ENCODE measurements at places on chromosomes 11 and 22. TPM values are rescaled to one million over a fixed set of nuclear protein-coding genes. Genes with fewer than 3 reads are reported as not detected.

Gene OR6T1
- total RNA-seq: not detected

Gene CYB5R2
- 44.5 TPM for total RNA-seq

Gene PGA5
- total RNA-seq: 0.33 TPM

Gene HSPB2
- not detected for total RNA-seq

Gene PLEKHB1
- total RNA-seq: 34.0 TPM

Gene CDCA5
- 94.8 TPM for total RNA-seq

Gene EWSR1
- 462 TPM for total RNA-seq

Gene P2RY6
- not detected for total RNA-seq

GRCh38 chr11:43933608-43934551 lies 8.6 kb upstream of the C11orf96 start:
- no peaks in the 10 kb centered on the region for H3K36me3 ChIP-seq
- no peak overlapping the region for H3K4me3 ChIP-seq
- DNase-seq: no peak
- H3K27ac ChIP-seq: no peak overlapping the region
- no peaks in the 10 kb centered on the region for H3K4me1 ChIP-seq

DNA sequence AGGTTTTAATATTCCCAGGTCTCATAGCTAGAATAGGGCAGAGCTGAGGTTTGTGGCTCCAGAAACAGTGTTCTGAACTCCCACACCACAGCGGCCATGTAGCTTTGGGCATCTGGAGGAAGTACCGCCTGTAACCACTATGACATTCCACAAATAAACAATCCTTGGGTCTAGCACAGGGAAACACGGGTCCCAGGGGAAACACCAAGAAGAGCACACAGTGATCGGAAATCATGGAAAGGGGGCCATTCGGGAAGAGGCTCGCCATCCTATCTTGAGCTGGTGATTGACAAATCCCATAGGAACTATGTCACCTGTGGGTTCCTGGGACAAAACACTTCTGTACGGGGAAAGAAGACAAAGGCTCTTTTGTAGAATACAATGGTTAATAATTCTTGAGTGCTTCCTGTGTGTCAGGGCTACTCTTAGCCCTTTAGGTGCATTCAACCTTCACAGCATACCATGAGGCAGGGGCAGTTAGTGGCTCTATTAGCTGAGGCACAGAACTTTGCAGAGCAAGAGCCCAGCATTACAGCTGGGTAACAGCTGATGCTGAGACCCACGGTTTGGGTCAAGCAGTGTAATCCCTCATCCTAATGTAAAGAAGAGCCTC lies 514.2 kb downstream of the NTM start:
- H3K36me3 ChIP-seq: no peaks in the 10 kb centered on the region
- DNase-seq: no peak
- H3K27me3 ChIP-seq: no peaks in the 10 kb centered on the region

DNA sequence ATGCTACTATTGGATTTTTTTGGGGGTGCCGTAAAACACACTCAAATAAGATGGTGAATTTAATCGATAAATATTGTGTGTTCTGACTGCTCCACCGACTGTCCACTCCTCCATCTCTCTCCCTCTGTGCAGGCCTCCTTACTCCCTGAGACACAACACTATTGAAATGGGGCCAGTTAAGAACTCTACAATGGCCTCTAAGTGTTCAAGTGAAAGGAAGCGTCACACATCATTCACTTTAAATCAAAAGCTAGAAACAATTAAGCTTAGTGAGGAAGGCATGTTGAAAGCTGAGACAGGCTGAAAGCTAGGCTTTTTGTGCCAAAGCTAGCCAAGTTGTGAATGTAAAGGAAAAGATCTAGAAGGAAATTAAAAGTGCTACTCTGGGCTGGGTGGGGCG lies 156.7 kb downstream of the CTTN start:
- no peak overlapping the region for H3K27ac ChIP-seq
- no peak overlapping the region for H3K4me3 ChIP-seq
- DNase-seq: no peak
- peaks cover 2% of the 10 kb centered on the region for H3K4me1 ChIP-seq

DNA sequence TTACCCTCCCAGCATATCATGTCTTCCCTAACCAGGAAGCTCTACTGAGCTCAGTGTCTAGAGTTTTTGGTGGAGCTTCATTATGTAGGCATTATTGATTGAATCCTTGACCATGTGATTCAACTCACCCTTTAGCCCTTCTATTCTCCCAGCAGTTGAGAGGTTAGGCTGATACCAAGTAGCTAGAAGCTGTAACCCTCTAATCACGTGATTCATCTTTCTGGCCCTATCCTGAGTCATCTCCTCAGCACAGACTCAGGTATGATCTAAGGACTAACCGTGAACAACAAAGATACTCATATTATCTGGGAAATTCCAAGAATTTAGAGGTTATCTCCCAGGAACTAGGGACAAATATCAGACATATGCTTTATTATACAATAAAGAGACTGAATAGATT lies 625.5 kb downstream of the JRKL start:
- no peak overlapping the region for H3K27ac ChIP-seq
- no peaks in the 10 kb centered on the region for H3K4me1 ChIP-seq
- no peak for DNase-seq
- H3K4me3 ChIP-seq: no peak overlapping the region

- no peak overlapping the region for H3K27ac ChIP-seq
- H3K36me3 ChIP-seq: no peaks in the 10 kb centered on the region
- H3K27me3 ChIP-seq: no peaks in the 10 kb centered on the region
- no peak for DNase-seq
- no peaks in the 10 kb centered on the region for H3K4me1 ChIP-seq
These were observed 613.5 kb downstream of the INSC start for GRCh38 chr11:15728207-15728606.

- no peaks in the 10 kb centered on the region for H3K36me3 ChIP-seq
- no peaks in the 10 kb centered on the region for H3K4me1 ChIP-seq
- H3K27me3 ChIP-seq: no peaks in the 10 kb centered on the region
- no peak for DNase-seq
These were observed 93.6 kb downstream of the DDX10 start for GRCh38 chr11:108758458-108758857.

GRCh38 chr11:74147199-74147929 lies 23.4 kb downstream of the C2CD3 start:
- no peak overlapping the region for H3K27ac ChIP-seq
- H3K27me3 ChIP-seq: no peaks in the 10 kb centered on the region
- H3K4me3 ChIP-seq: no peak overlapping the region

- H3K27ac ChIP-seq: no peak overlapping the region
- no peak for DNase-seq
- H3K27me3 ChIP-seq: no peaks in the 10 kb centered on the region
- no peaks in the 10 kb centered on the region for H3K4me1 ChIP-seq
These were observed 288.1 kb downstream of the TBC1D22A start for GRCh38 chr22:47050401-47051051.

DNA sequence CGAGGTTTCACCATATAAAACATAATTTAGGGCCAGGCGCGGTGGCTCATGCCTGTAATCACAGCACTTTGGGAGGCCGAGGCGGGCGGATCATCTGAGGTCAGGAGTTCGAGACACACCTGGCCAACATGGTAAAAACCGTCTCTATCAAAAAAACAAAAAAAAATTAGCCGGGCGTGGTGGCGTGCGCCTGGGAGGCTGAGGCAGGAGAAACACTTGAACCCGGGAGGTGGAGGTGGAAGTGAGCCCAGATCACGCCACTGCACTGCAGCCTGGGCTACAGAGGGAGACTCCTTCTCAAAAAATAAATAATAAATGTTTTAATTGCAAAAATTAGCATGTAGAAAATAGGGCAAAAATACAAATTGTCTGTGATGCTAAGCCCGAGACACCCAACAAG lies 993 bp upstream of the SFI1 start:
- H3K4me3 ChIP-seq: peak overlapping the region; percentile 89
- H3K27me3 ChIP-seq: no peaks in the 10 kb centered on the region
- no peak overlapping the region for H3K27ac ChIP-seq
- H3K4me1 ChIP-seq: no peaks in the 10 kb centered on the region
- no peak for DNase-seq
- peaks cover 6% of the 10 kb centered on the region for H3K36me3 ChIP-seq

GRCh38 chr11:36300650-36301049 lies 4.6 kb downstream of the PRR5L start:
- H3K36me3 ChIP-seq: 0 out of 2 replicates have a peak, but pooled peaks cover 6% of the 10 kb centered on the region
- no peaks in the 10 kb centered on the region for H3K4me1 ChIP-seq
- no peak overlapping the region for H3K27ac ChIP-seq
- no peaks in the 10 kb centered on the region for H3K27me3 ChIP-seq
- DNase-seq: no peak
- H3K4me3 ChIP-seq: no peak overlapping the region

- H3K27ac ChIP-seq: no peak overlapping the region
- peaks cover 4% of the 10 kb centered on the region for H3K4me1 ChIP-seq
- H3K27me3 ChIP-seq: no peaks in the 10 kb centered on the region
- H3K4me3 ChIP-seq: no peak overlapping the region
- H3K36me3 ChIP-seq: no peaks in the 10 kb centered on the region
- DNase-seq: no peak
These were observed 119.4 kb upstream of the MTMR2 start for GRCh38 chr11:96043291-96043690.

GRCh38 chr22:35530700-35531099 lies 9.9 kb upstream of the RASD2 start:
- no peak overlapping the region for H3K27ac ChIP-seq
- H3K4me3 ChIP-seq: no peak overlapping the region
- H3K4me1 ChIP-seq: peaks cover 3% of the 10 kb centered on the region
- H3K27me3 ChIP-seq: no peaks in the 10 kb centered on the region

DNA sequence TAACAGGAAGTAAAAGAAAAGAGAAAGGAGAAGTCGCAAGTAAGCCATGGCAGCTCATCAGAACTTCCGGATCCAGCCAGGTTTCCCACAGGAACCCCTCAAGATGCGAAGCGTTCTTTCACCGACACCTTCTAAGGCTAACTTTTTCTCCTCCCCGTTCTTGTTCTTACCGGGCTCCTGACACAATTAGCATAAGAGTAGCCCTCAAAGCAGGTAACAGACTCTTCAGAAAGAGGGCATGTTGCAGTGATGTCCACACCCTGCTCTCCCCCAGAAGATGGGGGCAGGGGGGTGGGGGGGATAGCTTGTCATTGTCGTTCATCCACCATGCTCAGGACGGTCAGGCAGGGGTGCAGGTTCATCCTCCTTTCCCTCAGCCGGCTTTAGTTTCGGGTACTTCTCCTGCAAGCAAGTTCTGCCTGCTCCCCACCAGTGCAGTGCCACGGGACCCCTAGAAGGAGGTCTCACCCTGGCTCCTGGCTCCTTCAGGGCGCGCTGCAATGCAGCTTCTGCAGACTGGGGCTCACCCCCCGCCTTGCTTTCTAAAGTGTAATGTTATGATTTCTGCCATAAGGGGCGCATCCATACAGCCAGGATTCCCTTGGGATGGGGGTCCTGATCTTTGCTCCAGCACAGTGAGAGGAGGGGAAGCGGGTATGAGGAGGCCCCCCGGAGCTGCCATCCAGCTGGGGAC lies 2.3 kb downstream of the OPCML start:
- H3K36me3 ChIP-seq: peaks cover 4% of the 10 kb centered on the region
- peaks cover 23% of the 10 kb centered on the region for H3K4me1 ChIP-seq
- H3K4me3 ChIP-seq: peak overlapping the region; percentile 93
- H3K27me3 ChIP-seq: peaks cover 4% of the 10 kb centered on the region
- no peak overlapping the region for H3K27ac ChIP-seq
- no peak for DNase-seq

DNA sequence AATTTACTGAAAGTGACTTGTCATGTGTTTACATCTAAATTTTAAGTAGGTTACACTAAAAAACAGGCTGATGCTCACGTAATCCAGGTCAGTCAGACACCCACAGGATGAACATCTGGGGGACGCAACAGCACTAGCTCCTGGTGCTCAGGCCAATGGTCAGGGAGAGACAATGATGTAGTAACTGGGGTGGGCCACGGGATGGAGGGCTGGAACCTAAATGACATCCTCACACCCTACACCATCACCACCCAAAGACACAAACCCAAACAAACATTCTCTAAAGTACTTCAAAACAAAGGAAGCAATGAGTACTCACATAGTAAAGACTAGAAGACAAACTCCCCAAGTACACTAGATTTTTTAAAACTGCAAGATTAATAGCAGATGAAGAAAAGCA lies 53.5 kb upstream of the SLC25A1 start:
- no peak overlapping the region for H3K4me3 ChIP-seq
- H3K27ac ChIP-seq: no peak overlapping the region
- no peaks in the 10 kb centered on the region for H3K4me1 ChIP-seq

- no peak overlapping the region for H3K4me3 ChIP-seq
- no peaks in the 10 kb centered on the region for H3K4me1 ChIP-seq
- no peak overlapping the region for H3K27ac ChIP-seq
- no peaks in the 10 kb centered on the region for H3K27me3 ChIP-seq
- no peak for DNase-seq
These were observed 75.0 kb downstream of the CTTN start for GRCh38 chr11:70473186-70473872.

DNA sequence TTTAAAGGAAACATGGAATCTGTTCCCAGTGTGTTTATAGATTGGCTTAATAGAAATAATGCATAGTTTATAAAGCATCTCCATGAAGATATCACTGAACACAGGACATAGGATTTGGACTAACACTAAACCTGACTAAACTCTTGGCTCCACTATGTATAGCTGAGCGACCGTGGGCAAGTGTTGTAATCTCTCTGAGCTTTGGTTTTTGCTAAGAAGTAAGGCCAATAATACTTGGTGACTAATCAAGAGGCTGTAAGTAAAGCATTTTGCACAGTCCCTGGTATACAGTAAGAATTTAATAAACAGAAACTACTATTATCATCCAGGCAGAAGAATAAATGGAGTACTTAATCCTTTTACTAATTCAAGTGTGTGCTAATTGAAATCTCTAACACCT lies 125.5 kb upstream of the MTMR2 start:
- no peak overlapping the region for H3K27ac ChIP-seq
- H3K27me3 ChIP-seq: no peaks in the 10 kb centered on the region
- H3K36me3 ChIP-seq: no peaks in the 10 kb centered on the region
- peaks cover 4% of the 10 kb centered on the region for H3K4me1 ChIP-seq

DNA sequence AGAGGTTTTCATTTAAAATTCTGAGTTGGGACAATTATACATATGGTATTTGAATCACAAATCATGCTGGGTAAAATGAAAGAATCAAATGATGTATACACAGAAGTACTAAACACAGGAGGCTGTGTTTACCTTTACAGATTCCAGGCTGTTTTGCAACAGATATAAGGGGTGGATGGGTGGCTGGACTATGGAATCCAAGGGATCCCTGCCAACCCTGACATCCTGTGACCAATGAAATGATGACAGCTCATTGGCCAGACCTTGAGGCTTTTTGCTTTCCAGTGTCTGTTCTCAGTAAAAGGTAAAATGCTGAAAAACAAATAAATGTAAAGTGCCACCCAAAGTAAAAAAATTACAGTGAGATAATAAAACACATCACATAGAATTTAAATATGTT lies 3.3 kb upstream of the DDI1 start:
- no peak for DNase-seq
- no peak overlapping the region for H3K27ac ChIP-seq
- no peaks in the 10 kb centered on the region for H3K4me1 ChIP-seq
- H3K27me3 ChIP-seq: no peaks in the 10 kb centered on the region
- H3K36me3 ChIP-seq: no peaks in the 10 kb centered on the region
